ENCODE measurements at places on chromosomes 3 and 15.
A peak's percentile ranks its signal among the peaks of the same experiment; 100 is the strongest.

- peak; percentile 38 for DNase-seq
These were observed at the start of gene TXNRD3 for GRCh38 chr3:126654571-126655383. TXNRD3 (minus strand) TSS chr3:126655124.

DNA sequence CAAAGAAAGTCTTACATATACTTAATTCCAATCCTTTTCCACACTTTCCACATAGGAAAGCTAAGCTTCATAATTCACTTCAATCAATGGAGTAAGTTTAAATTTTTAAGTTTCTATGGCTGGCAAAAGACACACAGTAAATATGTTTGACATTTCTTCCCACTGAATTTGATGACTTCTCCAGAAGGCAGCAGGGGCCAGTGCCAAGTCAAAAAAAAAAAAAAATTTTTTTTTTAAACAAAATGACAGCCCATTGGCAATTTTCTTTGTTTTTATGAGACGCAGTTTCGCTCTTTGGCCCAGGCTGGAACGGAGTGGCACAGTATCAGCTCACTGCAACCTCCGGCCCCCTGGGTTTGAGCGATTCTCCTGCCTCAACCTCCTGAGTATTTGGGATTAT, 28.7 kb downstream of the ATP13A3 start:
- no peak for DNase-seq

GRCh38 chr3:127747751-127748521, 74.4 kb downstream of the MGLL start:
- DNase-seq: peak; percentile 57

DNA sequence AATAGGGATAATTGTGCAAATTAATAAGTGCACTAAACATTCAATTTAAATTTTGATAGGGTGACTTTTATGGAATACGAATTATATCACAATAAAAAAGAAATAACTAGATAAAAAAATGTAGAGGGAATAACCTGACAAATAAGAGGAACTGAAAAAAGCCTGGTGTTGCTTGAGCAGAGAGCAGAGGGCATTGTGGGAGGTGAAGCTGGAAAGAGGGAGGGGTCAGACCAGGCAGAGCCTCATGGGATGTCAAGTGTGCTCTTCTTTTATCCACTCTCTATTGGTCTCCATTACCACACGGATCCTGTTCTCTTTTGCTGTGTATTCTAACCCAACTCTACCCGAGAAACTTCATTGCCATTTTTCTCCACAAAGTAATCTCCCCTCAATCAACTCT, 264.0 kb upstream of the CRBN start:
- no peak for DNase-seq

- no peak for DNase-seq
These were observed 20.1 kb upstream of the IGF1R start for GRCh38 chr15:98628216-98628615.

DNA sequence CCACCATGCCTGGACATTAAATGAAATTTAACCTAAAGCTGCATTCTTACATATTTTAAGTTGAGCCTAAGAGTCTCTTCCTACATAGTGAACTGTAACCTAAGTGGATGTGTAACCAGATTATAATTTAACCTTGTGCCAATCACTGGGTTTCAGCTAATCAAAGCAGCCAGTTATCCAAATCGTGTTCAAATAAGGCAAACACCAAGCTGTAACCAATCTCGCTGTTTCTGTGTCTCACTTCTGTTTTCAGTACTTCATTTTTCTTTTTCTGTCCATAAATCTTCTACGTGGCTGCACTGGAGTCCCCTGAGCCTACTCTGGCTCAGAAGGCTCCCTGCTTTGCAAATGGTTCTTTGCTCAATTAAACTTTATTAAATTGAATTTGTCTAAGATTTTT, 186.1 kb upstream of the CNTN6 start:
- no peak for DNase-seq

DNA sequence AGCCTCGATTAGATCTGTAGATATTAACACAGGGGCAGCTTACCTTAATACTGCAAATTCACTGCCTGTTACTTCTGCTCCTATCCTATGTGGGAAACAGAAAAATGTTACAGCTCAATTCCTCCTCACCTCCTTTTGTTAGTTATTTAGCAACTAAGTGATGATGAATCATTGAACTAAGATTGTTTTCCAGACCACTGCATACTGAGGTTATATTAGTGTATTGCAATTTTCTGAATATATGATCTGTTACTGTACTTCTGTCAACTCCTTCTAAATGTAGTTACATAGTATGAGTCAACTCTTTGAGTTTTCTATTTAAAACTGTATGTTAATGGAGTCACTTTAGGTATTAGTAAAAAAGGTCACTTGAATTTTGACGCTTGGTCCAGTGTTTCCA, 331.5 kb upstream of the SLCO3A1 start:
- no peak for DNase-seq

DNA sequence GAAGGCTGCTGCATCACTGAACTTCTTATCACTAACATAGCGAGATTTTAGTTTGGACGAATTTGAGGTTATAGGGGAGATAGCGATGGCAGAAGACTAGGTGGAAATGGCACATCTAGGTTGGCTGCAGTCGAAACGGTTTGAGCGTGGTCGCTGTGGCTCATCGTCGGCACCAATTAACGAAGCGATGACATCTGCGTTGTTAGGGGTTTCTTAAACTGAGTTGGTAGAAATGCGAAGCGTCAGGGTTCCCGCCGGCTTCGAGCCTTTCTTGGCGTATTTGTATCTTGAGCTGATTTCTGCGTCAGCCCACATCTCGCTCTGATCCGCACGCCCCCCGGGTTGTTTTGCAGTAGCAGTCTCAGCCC, 319 bp downstream of the LNP1 start:
- no peak for DNase-seq

DNA sequence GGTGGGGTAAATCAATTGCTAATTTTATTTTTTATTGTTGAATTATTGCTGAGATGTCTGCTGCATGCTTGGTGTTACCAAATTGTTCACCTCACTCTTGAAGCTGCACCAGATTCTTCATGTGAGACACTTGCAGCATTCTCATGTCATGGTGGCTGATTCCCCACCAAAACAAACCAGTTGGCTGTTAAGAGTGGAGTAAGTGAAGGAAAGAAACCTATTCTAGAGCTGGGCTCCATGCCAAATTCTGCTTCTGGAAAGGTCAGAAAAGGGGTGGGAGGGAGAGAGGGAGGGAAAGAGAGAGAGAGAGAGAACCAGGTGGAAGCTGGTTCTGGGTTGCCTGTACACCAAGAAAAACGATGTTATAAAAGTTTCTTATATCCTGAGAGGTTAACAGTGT, 317.5 kb upstream of the THRB start:
- no peak for DNase-seq

DNA sequence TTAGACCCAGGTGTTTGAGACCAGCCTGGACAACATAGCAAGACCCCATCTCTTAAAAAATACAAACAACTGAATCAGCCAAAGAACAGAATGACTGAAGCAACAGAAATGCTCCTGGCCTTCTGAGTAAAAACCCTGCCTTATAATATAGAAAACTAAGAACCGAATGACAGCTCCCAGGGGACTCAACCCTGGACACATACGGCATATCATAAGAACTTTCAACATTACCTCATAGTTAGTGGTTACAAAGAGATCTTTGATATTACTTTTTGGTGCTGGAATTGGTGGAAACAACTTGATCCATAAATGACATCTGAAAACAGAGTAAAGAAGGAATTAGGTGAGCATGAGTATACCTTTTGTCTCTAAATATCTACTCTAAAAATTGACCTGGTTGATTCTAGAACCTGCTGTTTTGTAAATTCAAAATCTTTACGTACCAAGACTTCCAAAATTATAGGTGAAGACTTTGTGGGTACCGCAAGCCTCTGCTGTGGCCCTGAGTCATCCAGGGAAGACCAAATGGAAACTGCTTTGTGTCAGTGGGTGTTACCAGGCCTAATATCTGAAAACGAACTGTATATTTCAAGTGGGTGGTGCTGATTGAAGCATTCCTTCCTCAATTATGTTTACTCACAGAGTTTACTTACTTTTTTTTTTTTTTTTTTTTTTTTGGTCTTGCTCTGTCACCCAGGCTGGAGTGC, 35.5 kb downstream of the IL5RA start:
- DNase-seq: no peak

DNA sequence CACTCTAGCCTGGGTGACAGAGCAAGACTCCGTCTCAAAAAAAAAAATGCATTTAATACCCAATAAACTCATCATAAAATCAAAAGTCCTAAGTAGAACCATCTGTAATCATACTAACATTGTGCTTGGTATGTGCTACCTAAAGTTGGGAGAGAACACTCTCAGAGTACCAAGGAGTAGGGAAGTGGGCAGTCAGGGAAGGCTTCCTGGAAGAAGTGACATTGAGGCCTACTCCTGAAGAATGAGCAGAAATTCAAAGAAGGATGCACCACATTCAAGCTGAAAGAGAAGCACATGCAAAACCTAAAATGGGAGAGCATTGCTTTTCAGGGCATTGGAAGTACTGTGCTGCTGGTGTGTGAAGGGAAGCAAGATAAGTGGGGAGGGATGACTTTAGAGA, 54.1 kb downstream of the TLE3 start:
- no peak for DNase-seq

DNA sequence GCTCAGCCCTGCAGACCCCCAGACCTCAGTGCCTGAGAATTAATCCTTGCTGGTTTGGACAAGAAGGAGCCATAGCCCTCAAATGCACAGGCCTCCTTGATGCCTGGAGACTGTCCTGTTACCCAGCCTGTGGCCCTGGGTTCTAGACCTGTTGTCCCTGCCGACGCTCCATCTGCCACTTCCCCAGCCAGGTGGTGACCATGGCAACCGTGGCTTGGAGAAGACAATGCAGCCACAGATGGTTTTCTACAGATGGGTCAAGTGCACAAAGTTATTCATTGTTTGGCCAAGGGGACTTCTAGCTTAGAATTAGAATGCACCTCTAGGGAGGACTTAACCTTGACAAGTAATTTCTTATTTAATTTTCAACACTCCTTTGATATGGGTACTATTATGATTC, 297.1 kb downstream of the UACA start:
- DNase-seq: no peak

GRCh38 chr15:78079298-78080087, 2.0 kb upstream of the TBC1D2B start:
- no peak for DNase-seq

GRCh38 chr15:49045751-49046219, 461 bp downstream of the SECISBP2L start:
- no peak for DNase-seq

- DNase-seq: no peak
These were observed 38.4 kb upstream of the RBP1 start for GRCh38 chr3:139577909-139578308.
